Activated T-helper 17 cell treated with anti-CD3 and anti-CD28 coated beads, Interleukin-2, amount 50 U/mL, for 72 hours (primary cell): ENCODE measurements at places on chromosomes 7 and 10.

GRCh38 chr7:105623906-105624305, 42.6 kb upstream of the EFCAB10 start:
- ATAC-seq: no peak

- ATAC-seq: no peak
These were observed 247.4 kb downstream of the ELFN1 start for GRCh38 chr7:1917221-1918062.

- no peak for ATAC-seq
These were observed 196.8 kb upstream of the PDE1C start for GRCh38 chr7:32266932-32267475.

DNA sequence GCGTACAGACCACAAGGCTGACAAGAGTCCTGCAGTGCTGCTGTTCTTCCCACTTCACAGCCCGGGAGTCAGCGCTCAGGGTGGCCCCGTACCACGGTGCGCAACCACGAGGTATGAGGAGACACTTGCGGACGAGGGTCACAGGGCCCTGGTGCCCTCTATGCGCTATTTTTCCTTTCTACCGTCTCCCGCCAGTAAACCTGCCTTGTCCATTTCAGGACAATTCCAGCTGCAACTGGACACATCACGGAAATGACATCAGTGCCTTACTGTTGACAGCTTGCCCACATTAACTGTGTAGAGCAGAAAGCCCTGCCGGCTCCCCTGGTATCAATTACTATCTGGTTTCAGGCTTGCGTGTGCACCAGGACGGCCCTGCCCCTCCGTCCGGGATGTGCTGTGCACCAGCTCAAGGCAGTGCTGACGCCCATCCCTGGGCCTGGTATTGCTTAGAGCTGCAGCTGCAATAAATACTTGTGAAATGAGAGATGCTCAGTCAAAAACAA, 65.1 kb downstream of the ZRANB1 start:
- ATAC-seq: no peak

DNA sequence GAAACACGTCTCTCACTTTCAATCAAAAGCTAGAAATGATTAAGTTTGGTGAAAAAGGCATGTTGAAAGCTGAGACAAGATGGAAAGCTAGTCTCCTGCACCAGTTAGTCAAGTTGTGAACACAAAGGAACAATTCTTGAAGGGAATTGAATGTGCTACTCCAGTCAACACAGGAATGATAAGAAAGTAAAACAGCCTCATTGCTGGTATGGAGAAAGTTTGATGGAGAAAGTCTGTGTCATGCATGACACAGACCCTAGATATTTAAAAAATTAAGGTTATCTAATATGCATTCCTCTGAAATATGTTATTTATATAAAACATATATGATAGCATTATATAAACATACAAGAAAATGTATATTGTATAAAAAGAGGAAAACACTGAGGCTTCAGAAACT, 699.4 kb upstream of the FZD8 start:
- no peak for ATAC-seq

- ATAC-seq: no peak
These were observed 5.1 kb upstream of the CYP26A1 start for GRCh38 chr10:93068411-93069244.

- ATAC-seq: peak; percentile 24
These were observed 27.1 kb downstream of the PARP12 start for GRCh38 chr7:140035400-140036223.

DNA sequence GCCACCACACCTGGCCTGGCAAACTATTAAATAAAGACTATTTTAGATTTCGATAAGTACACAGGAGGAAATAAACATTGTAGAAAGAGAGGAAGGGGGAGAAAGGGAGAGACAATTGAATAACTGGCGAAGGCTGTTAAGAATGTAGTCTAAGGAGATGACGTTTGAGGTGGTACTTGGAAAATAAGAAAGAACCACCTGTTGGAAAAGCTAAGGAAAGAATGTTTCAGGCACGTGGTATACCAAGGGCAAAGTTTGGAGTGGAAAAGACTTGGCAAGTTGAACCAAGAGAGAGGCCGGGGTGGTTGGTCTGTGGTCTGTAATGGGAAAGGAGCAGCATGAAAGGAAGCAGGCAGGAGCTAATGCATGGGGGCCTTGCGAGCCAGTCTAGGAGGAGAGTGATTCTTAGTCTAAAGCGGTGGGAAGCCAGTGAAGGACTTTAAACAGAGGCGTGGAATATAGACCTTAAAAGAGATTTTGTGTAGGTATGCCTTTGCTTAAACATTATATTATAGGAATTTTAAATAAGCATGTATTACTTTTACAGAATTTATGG, 9.4 kb downstream of the ING3 start:
- ATAC-seq: no peak

- ATAC-seq: no peak
These were observed 16.1 kb downstream of the R3HCC1L start for GRCh38 chr10:98150544-98150943.

- ATAC-seq: no peak
These were observed 123.7 kb downstream of the KLF6 start for GRCh38 chr10:3661271-3661670.

GRCh38 chr7:47937711-47938573, 10.3 kb downstream of the PKD1L1 start:
- no peak for ATAC-seq

DNA sequence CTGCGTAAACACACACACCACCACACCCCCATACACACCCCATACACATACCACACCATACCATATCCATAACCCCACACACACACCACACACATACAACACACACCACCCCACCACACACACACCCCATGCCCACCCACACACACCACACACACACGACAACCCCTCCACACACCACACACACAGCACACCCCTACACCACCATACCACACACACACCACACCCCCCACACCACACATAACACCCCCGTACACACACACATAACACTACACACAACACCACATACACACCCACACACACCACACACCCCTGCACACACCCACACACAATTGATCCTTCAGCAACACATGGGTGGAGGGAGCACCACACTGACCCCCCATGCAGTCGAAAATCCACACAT, 50.3 kb upstream of the BMS1 start:
- no peak for ATAC-seq

DNA sequence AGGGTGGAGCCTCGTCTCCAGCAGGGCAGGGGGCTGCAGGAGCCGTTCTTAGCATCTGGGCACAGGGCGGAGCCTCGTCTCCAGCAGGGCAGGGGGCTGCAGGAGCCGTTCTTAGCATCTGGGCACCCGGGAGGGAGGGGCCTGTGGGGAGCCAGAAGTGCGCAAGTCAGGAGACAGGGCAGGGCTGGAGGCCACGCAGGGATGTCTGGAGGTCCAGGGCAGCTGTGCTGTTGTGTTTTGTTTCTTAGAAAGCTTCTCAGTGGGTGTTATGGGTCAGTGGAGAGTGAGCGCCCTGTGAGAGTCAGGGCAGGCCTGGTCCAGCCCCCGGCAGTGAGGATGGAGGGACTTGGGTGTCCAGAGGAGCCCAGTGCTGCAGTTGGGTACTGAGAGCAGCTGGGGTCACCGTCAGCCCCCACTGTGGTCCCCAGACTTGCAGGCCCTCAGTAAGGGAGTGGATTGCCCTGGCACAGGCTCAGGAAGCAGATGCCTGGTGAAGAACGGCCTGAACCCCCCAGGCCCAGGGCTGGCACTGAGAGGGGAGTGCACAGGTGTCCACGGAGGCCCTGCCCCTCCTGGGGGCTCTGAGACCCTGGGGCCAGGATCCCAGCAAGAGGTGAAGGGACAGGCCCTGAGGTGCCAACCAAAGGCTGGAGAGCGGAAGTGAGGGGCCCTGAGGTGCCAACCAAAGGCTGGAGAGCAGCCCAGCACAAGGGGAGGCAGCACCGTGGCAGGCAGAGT, 29.8 kb downstream of the FAM20C start:
- ATAC-seq: no peak

GRCh38 chr7:33964417-33965182, 59.3 kb downstream of the BMPER start:
- ATAC-seq: no peak

DNA sequence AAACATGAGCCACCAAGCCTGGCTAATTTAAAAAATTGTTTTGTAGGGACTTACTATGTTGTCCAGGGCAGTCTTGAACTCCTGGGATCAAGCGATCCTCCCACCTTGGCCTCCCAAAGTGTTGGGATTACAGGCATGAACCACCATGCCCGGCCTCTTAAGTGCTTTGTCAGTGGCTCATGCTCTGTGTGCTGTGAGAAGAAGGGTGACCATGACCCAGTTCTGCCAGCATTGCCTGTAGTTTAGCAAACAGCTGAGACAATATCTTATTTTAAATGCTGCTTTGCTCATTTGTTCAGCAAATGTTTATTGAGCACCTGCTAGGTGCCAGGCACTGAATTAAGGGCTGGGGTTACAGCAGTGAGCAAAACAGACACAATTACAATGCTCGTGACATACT, 9.0 kb downstream of the ADCK2 start:
- ATAC-seq: no peak

DNA sequence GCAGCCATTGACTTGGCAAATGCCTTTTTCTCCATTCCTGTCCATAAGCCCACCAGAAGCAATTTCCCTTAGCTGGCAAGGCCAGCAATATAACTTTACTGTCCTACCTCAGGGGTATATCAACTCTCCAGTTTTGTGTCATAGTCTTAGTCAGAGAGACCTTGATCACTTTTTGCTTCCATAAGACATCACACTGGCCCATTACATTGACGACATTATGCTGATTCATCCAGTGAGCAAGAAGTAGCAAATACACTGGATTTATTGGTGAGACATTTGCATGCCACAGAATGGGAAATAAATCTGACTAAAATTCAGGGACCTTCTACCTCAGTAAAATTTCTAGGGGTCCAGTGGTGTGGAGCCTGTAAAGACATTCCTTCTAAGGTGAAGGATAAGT, 649.7 kb upstream of the ANKRD30A start:
- no peak for ATAC-seq

GRCh38 chr10:90917968-90918318, 2.9 kb downstream of the ANKRD1 start:
- no peak for ATAC-seq

GRCh38 chr10:88028654-88029053, 165.2 kb downstream of the PTEN start:
- ATAC-seq: no peak

DNA sequence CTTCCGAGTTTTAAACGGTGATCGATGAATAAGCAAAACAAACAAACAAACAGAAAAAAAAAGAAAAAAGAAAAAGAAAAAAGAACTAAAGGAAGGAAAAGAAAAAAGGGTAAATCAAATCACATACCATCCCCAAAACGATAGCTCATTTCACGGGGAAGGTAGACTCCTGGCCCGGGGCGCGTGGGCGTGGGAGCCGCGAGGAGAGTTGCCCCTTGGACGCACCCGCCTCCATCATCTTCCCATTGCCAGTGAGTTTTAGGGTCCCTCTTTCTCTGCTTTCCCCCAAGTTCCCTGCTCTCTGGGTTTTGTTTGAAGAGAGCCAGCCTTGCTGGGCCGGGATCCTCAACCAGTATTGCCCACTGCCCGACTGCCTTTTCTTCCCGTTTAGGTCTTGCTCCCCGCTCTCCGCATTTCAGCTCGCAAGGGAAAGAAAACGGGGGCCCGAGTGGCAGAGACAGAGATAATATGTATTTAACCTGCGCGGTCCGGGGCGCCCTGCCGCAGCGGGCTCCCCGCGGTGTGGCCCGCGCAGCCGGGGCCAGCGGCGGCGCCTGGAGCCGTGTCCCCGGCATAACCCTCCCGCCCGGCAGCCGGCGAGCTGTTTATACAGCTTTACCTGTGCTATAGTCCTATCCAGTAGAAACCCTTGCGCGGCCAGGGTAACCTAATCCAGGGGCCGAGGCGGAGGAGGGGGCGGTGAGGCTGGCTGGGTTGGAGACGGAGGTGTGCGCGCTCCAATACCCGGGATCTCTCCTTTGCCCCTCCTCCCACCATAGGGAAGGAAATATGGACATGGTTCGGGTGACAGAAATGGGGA, 5.2 kb upstream of the GATA3 start:
- no peak for ATAC-seq

- no peak for ATAC-seq
These were observed 612.0 kb downstream of the CNTNAP2 start for GRCh38 chr7:146728611-146729010.

GRCh38 chr7:75866489-75867389, 12.1 kb upstream of the RHBDD2 start:
- ATAC-seq: peak; percentile 55

DNA sequence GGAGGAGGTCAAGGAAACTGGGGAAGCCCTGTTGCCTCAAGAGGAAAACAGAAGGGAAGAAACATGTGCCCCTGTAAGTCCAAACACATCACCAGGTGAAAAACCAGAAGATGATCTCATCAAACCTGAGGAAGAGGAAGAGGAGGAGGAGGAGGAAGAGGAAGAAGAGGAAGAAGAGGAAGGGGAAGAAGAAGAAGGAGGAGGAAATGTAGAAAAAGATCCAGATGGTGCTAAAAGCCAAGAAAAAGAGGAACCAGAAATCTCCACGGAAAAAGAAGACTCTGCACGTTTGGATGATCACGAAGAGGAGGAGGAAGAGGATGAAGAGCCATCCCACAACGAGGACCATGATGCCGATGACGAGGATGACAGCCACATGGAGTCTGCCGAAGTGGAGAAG, 82.7 kb upstream of the SAMD8 start:
- no peak for ATAC-seq

DNA sequence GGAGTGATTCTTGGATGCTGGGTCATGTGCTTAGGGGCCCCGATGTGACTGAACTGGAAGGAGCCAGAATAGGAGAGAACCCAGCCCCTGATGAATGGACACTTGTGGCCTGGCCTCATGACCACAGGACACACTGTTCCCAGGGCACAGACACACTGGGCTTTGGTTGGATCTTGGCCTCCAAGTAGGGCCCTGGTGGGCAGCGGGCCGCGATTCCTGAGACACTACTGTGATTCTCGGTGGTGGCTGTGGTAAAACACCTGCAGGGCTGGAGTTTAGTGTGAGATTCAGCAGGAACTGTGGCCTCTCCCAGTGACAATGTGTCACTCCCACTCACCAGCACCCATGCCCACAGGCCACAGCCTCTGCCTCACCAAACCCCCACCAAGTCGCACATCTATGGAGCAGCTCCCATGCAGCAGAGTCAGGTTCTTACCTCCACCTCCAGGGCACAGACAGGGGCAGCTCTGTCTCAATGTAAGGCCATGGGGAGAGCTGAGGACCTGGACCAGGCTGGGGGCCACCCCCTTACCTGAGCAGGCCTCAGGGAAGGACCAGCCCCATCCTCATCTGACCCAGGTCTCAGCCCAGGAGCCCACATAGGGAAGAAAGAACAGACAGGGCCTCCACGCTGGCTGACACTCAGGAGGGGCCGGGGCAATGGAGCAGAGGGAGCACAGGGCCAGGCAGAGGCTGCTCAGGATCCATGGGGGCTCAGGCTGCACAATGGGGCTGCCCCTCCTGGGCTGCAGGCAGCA, 33.2 kb upstream of the ZNF716 start:
- ATAC-seq: peak; percentile 12

- no peak for ATAC-seq
These were observed 275.8 kb downstream of the ANKRD30A start for GRCh38 chr10:37401225-37401624.

GRCh38 chr10:84428711-84429110, 100.3 kb downstream of the CCSER2 start:
- ATAC-seq: no peak

- no peak for ATAC-seq
These were observed 572.6 kb downstream of the DNAJB6 start for GRCh38 chr7:157909370-157909769.
